ENCODE measurements at places on chromosomes 4 and X.

DNA sequence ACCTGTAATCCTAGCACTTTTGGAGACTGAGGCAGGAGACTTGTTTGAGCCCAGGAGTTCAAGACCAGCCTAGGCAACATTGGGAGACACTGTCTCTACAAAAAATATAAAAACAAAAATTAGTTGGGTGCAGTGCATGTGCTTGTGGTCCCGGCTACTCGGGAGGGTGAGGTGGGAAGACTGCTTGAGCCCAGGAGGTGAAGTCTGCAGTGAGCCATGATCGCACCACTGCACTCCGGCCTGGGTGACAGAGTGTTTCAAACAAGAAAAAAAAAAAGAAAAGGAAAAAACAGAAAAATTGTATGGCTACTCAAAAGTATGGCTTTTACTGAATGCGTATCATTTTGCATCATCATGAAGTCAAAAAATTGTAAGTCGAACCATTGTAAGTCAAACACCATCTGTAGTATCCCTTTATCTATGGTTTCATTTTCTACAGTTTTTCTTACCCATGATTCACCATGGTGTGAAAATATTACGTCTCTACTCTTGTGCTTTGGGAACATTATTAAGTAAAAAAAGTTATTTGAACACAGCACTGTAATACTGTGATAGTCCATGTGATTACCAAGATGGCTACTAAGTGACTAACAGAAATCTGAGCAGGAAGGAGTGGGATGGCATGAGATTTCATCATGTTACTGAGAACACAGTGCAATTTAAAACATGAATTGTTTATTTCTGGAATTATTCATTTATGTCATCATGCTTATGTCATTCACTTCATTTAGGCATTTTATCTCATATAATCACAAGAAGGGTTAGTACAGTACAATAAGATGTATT is 26.5 kb upstream of the MANBA start:
- no peak for DNase-seq

DNA sequence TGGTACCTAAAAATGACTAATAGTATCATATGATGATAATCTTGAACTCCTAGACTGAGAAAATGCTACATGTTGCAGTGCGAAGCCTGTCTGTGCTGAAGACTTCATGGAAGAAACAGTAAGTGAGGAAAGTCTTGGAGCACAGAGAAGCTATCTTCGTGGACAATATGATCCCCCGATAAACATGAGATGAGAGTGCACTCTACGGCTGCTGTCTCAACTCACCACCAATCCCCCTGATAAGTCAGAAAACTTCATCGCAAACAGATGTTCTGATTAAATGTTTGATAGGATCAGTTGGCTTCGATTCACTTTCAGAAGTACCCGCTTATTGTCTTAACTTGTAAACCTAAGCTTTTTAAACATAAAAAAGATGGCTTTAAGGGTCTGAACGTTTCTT is 130.2 kb downstream of the ELOVL6 start:
- DNase-seq, result no peak

- no peak for DNase-seq
These were observed 28.5 kb upstream of the HGFAC start for GRCh38 chr4:3413217-3413671.

DNA sequence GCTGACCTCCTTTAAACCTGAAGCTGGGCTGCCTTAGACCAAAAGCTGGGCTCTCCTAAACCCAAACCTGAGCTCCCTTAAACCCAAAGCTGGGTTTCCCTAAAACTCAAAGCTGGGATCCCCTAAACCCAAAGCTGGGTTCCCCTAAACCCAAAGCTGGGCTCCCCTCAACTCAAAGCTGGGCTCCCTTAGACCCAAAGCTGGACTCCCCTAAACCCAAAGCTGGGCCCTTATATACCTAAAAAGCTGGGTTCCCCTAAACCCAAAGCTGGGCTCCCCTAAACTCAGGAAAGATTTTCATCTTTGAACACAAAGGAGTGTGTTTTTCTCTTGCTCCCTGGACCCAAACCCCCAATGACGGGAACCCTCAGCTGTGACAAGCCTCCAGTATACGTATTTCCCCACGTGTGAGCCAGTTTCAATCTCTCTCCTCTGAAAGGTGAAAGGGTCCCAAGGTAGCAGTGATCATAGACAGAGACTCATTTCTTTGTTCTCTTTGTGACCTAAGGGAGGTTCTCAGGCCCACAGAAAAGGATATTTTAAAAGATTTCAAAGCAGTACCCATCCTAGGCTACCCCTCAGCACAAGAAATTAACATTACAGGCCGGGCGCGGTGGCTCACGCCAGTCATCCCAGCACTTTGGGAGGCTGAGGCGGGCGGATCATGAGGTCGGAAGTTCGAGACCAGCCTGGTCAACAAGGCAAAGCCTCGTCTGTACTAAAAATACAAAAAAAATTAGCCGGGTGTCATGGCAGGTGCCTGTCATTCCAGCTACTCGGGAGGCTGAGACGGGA is 31.3 kb upstream of the ASMTL start:
- DNase-seq, result no peak

- no peak for DNase-seq
These were observed 196.2 kb upstream of the TENT5D start for GRCh38 chrX:80223982-80224579.

DNA sequence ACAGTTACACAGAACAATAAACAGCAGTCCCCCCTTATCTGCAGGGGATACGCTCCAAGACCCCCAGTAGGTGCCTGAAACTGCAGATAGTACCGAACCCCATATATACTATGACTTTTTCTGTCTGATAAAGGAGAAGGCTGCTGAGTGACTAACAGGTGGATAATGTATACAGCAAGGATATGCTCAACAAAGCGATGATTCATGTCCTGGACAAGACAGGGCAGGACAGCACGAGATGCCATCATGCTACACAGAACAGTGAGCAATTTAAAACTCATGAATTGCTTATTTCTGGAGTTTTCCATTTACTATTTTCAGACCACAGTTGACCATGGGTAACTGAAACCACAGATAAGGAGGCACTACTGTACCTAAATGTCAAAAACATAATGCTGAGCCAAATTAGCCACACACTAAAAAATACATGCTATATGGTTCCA is 76.1 kb downstream of the MANBA start:
- no peak for DNase-seq

- DNase-seq, result peak; percentile 63
These were observed 5.4 kb upstream of the CCDC120 start for GRCh38 chrX:49053223-49054072.

DNA sequence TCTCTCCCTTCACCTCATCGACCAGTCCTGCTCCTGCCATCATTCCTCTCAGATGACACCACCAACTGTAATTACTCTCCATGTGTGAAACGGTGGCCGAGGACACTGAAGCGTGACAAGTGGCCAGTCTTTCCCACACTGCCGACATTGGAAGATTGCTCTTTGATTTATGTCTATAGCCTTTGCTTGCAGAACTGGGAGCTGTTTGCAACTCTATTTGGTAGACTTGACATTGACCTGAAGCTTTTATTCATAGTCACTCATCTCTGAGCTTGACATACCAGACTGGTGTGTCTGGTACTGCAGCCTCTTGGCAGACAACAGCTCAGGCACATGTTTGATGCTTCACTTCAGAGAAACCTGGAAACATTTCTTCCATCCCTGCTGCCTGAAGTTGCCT is 121.8 kb upstream of the GALNT7 start:
- no peak for DNase-seq

- no peak for DNase-seq
These were observed 52.4 kb downstream of the MID2 start for GRCh38 chrX:107878106-107878505.

- DNase-seq, result no peak
These were observed 112.1 kb downstream of the MGST2 start for GRCh38 chr4:139777757-139778156.

DNA sequence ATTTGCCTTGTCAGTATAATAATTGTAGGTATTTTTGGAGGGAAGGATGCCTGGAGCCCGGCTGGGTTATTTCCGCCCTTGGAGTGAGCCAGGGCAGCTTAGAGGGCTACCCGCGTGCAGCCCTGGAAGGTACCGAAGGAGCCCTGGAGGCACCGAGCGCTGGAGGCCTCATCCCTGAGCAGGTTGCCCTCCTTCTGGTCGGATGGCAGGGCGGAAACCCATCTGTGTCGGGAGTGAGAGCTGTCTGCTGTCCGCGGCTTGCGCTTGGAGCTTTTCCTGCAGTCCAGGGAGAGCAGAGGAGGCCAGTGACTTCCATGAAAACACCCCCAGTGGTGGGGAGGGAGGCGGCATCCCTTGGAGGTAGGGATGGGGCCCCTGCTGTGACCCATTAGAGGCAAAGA is 122.1 kb downstream of the TBL1X start:
- DNase-seq, result no peak

- DNase-seq, result no peak
These were observed 9.4 kb downstream of the SCD5 start for GRCh38 chr4:82789025-82789776.

DNA sequence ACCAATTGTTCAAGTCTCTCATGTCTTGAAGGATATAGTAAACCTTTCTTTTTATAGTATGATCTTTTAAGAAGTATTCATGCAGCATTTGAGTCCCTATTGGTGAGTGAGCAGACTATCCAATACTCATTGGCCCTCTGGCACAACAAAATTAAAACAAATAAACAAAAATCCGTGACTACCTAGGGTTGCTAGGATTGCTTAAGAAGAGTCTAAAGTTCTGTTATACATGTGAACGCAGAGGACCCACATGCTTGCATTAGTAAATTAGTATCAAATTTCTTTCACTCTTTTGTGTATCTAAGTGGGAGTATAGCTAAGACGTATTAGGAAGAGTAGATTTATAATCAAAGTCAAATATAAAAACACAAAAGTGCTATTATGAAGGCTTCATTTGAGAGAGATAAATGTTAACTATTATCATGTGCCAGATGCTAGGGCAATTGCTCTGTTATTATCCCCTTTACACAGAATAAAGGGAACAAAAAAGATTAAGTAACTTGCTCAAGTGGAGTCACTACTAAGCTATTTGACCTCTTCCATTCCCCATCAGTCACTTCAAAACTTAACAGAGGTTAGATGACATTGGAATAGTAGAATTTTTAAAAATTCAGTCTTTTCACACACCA is 29.2 kb upstream of the LARP1B start:
- DNase-seq, result no peak

DNA sequence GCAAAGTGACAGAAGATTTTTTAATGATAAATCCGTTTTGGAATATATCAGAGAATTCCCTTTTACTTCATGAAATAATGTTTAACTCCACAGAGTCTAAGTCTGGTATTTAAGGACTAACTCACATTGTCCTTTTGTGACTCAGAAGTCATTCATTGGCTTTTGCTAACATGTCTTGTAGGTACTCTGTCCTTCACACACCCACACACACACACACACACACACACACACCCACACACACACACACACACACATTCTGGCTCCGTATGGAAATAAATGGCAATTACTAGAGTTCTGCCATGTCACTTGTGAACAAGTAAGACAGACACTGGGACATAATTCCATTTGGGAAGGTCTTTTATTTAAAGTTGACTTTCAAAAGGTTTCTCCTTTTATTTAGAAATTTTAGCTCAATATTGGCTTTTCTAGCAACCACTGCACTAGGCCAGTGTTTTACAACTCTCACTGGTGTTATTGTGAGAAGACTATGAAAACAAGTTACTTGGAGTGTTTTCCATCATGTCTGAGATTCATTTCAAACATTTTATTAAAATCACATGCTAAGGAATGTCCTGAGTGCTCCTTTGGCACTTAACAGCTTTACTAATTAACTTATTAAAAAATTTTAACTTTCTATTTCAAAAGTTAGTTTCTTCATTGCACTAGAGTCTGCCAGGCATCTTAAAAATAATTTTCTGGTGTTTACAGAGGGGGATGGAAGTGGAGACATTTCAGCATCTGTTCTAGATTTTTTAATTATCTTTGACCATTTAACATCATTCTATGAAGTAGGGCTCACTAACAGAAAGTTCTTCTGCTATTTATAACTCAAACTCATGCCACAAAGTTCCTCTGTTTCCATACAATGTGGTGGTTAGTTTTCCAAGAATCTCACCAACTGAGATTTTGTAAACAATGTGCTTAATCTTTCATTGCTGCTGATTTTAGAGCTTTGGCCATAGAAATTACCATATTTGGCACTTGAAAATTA is 240.3 kb upstream of the GPC4 start:
- no peak for DNase-seq

DNA sequence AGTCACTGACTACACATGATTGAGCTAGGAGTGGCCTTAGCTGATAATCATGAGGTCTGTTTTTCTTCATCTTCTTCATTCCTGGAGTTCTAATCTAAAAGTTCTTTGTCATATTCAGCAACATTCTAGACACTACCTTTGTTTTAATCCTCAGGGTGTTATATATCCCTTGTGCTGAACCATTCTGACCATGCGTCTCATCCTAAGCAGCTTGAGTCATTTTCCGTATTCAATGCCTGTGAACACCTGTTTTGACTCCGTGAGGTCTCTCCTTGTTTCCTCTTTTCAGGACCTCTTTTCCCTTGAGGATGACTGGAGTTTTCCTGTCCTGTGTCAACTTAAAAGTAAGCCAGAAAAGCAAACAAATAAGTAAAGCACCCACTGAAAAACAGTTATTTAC is 597.9 kb downstream of the GBA3 start:
- DNase-seq, result no peak

DNA sequence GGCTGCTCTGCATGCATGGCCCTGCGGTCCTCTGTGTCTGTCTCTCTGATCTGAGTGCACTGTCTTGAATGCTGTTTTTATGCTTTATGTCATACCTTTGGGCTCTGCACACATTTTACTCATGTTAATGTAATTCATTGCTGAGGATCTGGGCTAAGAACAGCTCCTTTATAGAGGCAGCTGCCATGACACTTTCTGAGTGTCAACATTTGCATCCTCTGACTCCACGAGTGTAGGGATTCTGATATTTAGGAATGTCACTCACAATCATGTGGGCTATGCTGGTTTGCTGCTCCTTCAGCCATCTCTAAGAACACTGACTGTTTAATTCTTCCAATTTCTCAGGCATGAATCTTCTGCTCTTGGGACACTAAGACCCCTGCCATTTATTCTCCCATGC is 192.2 kb upstream of the CPEB2 start:
- no peak for DNase-seq

- DNase-seq, result no peak
These were observed 75.1 kb downstream of the SLC2A9 start for GRCh38 chr4:9946170-9946569.

- no peak for DNase-seq
These were observed 288.6 kb upstream of the LDB2 start for GRCh38 chr4:17187003-17187402.

DNA sequence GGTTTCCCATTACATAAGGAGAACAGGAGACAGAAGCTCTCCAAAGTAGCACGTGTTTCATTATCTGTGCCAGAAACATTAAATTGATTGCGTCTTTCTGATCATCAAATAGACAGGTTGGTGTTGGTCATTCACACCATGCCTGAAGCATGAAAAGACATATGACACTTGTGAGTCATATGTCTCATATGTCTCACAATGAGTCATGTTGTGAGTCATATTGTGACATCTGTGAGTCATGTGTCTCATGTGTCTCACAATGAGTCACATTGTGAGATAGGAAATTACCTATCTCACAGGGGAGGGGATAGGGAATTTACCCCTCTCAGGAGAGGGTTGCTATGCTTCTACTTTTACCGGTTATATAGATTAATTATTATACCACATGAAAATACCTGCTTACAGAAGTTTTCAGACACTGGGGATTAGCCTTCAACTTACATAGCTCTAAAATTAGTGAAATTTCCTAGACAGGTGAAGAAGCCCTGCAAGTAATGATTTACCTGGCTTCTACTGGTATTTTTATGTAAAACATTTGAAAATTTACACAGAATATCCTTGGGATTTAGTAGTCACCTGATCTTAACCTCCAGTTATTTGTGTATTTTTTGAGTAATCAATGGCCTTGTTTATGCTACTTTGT is 80.8 kb downstream of the NPFFR2 start:
- DNase-seq, result peak; percentile 2
